ENCODE measurements at places on chromosomes 11 and 22.

DNA sequence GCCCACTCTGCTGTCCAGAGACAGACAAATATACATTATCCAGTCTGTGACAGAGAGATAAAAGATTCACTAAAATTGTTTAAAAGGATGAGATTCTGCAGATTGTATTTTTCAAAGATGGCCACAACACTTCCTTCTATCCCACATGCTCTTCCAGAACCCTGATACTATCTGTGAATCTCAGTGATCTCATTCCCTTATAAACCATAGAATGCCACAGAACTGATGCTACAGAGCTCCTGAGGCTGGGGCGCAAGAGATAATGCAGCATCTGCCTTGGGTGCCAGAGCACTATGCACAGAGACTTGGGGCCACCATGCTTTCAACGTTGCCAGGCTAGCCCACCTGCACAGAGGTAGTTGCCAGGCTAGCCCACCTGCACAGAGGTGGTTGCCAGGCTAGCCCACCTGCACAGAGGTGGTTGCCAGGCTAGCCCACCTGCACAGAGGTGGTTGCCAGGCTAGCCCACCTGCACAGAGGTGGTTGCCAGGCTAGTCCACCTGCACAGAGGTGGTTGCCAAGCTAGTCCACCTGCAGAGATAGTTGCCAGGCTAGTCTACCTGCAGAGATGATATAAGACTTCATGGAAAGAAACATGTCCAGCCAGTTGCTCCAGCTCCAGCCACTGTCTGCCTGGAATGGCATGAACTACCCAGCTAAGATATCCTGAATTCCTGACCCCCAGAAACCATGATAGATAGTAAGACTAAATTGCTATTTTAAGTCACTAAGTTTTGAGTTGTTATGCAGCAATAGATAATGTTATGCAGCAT lies 17.6 kb upstream of the SEPTIN5 start:
- no peak for DNase-seq

DNA sequence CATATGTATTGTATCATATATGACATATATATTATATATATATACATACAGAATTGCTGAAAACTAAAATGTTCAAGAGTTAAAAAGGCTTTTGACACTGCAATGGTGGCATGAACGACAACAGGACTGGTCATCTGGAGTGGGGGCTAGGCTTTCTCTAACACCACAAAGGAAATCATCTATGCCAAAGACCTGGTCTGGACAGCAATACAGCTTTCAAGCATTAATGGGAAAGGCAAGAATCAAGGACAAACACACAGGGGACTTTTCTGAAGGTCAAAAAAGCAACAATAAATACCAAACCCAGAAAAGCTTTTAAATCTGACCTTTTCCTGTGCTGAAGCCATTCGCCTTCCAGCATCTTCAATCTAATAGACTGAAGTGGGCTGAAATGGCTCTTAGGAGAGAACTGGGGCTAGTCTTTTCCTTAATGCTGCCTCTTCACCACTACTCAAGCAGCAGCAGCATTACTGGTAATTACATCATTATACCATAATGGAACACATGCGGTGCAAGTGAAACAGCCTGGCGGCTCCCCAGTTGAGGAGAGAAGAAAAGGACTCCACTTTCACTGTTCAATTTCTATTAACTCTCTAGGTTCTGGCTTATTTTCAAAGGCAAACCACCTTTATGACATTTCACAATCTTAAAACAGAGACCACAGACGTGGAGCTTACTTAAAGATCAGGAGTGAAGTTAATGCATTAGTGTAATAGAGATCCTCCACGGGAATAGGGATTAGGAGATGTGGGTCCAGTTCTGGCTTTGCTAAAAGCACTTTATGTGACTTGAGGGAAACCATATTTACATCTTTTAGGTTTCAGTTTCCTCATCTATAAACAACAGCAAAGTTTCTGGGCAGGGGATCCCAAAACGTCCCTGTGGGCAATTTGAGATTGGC lies 63.0 kb downstream of the GAB2 start:
- DNase-seq: no peak

- DNase-seq: no peak
These were observed 15.4 kb upstream of the NEFH start for GRCh38 chr22:29464581-29464980.

- peak; percentile 59 for DNase-seq
These were observed 978 bp downstream of the FLI1 start for GRCh38 chr11:128694618-128695481.

Data from activated T-cell treated with anti-CD3 and anti-CD28 coated beads, Interleukin-2, amount 50 U/mL, for 48 hours (primary cell).